ENCODE measurements at places on chromosomes 2 and 18.

DNA sequence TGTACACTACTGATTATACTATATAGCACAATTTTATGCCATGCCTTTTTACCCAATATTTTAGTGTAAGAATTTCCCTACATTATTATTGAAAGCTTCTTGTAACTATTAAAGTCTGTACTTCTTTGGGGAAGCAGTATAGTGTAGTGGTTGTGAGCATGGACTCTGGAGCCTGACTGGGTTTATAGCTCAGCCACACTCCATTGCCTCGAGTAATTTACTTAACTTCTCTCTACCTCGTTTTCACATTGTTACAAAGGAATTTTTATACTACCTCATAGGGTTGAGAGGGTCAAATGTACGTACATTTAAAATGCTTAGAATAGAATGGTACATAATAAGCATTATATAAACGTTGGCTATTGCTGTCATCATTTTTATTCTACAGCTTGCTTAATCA, 139.2 kb downstream of the UBR3 start:
- DNase-seq, result no peak

DNA sequence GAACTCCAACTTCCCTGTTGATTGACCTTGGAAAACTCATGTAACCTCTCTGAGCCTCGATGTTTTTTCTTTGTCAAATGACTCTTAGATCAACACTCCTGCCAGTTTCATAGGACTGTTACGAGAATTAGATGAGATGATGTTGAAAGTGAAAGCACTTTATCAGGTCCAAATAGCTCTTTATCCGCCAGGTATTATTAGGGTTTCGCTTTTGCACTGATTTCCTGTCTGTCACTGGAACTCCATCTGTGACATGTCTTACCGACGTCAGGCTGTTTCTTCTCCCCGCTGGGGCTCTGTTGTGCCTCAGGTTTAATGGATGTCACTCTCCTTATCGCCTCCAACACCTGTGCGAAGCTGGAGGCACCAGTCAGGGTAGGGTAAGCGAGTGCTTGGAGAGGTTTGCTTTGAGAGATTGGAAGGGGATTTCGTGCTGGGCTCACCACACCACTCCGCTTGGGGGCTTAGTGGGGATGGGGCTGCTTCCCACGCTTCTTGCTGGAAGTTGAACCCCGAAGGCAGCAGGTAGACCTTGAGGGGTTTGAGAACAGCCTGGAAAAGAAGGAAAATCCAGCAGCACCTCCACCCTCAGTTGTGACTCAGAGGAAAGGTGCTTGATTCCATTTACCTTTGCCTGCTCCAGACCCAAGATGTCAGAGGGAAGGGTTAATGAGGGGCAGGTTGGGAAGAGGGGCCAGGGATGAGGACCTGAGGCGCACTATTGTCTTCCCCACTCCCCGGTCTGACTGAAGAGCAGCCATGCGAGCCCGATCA, 4.3 kb downstream of the GAD1 start:
- no peak for DNase-seq

- no peak for DNase-seq
Observed at GRCh38 chr2:7020939-7021470, 103.8 kb downstream of the RNF144A start.

GRCh38 chr2:12222554-12222953, 476.1 kb downstream of the LPIN1 start:
- no peak for DNase-seq

GRCh38 chr2:39223909-39224308, 19.9 kb downstream of the CDKL4 start:
- no peak for DNase-seq

GRCh38 chr2:193783681-193784080, 1588.9 kb upstream of the TMEFF2 start:
- DNase-seq, result no peak

DNA sequence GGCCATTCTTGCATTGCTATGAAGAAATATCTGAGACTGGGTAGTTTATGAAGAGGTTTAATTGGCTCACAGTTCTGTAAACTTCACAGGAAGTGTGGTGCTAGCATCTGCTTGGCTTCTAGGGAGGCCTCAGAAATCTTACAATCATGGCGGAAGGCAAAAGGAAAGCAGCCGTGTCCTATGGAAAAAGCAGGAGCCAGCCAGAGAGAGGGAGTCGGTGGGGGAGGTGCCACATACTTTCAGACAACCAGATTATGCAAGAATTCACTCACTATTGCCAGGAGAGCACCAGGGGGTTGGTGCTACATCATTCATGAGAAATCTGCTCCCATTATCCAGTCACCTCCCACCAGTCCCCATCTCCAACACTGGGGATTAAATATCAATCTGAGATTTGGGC, 64.1 kb downstream of the CPS1 start:
- no peak for DNase-seq

DNA sequence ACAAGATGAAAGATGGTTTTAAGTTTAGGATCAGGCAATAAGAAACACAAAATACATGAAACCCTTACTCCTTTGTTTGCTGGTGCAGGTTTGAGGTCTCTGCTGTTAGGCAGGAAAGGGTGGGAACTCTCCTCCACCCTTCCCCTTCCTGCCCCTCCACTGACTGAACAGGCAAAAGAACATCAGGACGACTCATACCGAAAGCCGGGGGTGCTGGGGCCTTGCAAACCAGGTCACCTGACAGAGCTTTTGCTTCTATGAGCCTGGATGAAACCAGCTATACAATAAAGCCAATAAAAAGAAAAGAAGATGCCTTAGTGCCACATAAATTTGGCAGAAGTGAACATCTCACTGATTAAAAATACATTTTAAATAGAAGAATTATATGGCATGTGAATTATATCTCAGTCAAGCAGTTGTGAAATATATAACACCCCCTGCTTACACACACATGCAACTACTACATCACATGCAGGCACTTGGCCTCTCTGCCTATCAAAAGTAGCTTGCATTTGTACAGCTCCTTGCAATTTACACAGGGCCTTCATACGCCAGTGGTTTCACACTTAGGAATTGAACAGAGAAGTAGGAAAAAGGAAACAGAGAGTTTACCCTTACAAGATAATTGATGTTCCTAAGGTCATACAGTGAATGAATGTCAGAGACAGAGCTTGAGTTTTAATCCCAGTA, 215.1 kb upstream of the TRIB2 start:
- DNase-seq, result no peak

DNA sequence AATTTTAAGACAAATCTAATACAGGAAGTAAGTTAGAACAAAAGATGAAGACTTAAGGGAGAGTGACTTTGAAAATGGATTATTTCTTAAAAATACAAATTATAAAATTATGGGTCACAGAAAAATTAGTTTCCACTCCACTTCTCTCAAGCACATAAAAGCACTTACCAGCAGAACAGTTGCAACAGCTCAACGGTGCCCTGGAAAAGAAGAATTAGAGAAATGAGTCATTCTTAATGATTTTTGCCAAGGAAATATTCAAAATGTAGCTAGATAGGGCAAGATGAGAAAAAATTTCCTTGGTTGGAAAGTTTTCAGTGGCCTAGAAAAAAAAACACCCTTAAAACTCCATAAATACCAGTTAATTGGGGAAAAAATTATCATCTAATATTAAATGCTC, 2185.6 kb upstream of the CELF4 start:
- no peak for DNase-seq

GRCh38 chr2:42951263-42951938, 159.0 kb upstream of the HAAO start:
- no peak for DNase-seq

GRCh38 chr2:120360307-120360855, 14.4 kb downstream of the INHBB start:
- DNase-seq, result no peak

DNA sequence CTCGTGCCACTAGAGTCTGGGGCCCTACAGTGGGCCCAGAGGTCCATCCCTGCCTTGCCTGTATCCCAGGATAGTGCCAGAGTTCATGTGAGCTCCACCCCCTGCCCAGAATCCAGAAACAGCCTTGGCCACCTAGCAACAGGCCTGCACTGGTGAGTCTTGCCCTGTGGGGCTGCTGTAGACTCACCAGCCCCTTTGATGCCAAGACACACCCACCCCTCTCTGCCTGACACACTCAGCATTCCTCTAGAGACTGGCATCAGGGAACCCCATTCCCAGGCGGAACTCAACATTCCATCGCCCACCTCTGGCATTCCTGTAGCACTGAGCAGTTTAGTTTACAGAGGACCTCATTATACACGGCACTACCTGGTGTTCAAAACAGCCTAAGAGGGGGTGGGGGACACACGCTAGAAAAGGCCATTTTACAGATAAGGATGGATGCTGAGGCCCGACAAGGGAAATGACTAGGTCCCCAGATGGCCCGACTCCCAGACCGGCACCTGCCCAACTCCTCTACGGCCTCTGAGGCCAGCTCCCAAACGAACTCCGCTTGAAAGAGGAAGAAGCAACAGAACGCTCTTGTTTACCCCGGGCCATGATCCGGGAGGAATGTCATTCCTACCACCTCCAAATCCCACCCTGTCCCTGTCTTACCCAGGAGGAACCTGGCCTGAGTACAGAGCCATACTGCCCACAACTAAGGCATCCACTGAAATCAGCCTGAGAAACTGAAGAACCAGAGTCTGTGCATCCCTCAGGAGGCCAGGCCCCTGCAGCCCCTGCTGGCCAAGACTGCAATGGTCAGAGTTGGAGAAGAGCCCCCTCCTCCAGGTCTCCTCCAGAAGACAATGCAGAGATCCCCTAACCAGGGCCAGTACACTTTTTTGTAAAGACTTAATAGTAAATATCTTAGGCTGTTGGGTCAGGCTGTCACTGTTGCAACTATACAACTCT, 180.2 kb downstream of the TNS1 start:
- no peak for DNase-seq

- DNase-seq, result no peak
Observed at GRCh38 chr18:5463390-5463789, 80.4 kb downstream of the EPB41L3 start.

DNA sequence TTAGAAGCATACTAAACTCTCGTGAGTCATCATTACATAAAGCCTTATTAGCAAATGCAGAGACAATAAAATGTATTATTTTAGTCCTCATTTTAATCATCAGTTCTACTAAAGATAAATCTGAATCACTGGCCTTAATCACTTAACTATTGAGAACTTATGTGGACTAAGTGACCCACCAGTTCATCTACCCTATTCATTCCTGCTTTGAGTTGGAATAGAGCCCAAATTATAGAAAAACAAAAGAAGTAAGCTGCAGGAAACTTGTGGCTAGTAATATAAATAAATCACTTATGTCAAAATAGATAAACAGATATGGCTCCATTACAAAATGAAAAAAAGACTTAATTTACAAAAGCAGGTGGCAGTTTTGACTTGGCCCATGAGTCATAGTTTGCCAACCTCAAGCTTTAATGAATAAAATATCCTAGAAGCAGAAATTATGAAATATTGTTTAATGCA, 851.8 kb upstream of the CRIM1 start:
- no peak for DNase-seq

- DNase-seq, result no peak
Observed at GRCh38 chr2:96082211-96083063, 33.9 kb downstream of the ADRA2B start.

GRCh38 chr2:239146741-239147181, 254.1 kb downstream of the HDAC4 start:
- DNase-seq, result no peak

GRCh38 chr18:35267161-35267651, 22.8 kb downstream of the ZSCAN30 start:
- DNase-seq, result peak; percentile 11

DNA sequence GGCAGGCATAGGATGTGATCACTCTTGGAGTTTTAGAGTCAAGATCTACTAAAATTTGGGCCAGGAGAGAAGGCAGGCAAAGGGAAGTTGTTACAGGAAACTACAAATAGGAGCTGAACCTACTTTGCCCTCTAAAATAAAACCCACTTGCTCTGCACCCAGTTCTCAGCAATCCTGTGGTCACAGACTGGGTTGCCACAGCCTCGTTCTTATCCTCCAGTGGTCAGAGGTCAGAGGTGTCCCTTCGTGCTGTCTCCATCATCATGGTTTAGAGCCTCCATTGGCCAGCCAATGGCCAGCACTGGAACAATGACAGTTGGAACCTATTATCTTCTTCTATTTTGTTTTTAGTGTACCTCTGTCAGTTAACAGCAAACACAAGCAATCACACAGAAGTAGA, 90.7 kb upstream of the TNP1 start:
- DNase-seq, result no peak

DNA sequence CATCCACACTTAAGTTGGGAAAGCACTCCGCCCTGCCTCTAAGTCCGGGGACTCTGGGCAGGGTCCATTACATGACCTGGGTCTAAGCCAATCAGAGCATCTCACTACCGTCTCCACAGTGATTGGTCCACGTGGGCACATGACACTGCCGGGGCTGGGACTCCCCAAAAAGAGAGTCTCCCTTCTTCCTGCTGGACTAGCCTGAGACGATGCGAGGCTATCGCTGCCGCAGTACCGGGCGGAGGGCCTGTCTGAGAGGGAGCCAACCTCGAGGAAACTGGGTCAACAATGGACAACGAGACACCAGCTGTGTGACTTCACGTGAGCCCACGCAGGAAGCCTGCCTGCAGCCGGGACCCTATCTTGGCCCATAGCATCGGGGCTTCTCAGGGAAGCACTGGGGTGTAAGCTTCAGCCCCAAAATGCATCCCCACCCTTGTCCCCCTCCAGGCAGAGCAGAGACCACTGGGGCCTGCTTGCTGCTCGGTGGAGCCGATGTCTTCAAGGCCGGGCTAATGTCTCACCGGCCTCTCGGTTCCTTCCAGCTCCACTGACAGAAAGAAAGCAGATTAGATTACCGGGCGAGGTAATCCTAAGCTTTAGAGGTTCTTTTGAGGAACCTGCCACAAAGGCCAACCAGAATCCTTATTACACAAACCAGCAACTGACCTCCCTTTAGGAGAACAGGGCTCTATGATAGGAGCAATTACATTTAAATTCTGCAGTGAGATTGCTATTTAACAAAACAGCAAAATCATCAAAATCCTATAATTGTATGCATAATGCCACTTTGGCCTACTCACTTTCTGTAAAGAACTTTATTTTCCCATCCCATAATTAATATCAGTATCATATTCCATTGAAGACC, 21.3 kb upstream of the COPS8 start:
- DNase-seq, result no peak

DNA sequence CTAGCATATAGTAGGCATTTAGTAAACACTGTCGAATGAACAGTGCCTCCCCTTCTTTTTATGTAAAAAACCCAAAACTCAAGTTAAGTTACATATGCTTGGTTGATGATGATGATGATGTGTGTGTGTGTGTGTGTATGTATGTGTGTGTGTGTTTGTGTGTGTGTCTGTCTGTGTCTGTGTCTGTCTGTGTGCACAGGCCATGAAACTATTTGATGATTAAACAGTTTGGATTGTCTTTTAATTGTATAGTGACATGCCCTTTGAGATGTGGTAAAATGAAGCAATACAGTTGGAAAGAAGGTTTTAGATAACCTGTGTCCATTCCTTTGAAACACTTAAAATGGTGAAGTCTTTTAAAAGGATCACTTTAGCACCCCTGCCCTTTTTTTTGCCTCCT, 105.6 kb downstream of the MAP4K4 start:
- no peak for DNase-seq
